ENCODE measurements at places on chromosomes 2 and 18. TPM values are rescaled to one million over a fixed set of nuclear protein-coding genes. Genes with fewer than 3 reads are reported as not detected.

The CTDP1 gene
- total RNA-seq: 26.5 TPM

The GMPPA gene
- 56.4 TPM for total RNA-seq

The OSR1 gene
- total RNA-seq: 19.5 TPM

The EPHA4 gene
- total RNA-seq: 6.4 TPM

The NCKAP1 gene
- 167 TPM for total RNA-seq

The KCNK3 gene
- total RNA-seq: under 0.01 TPM

The CFC1 gene
- total RNA-seq: not detected

The ATF2 gene
- total RNA-seq: 48.8 TPM

The TGFA gene
- 0.73 TPM for total RNA-seq

The SRD5A2 gene
- total RNA-seq: not detected

The CIB4 gene
- total RNA-seq: not detected

The KLHL30 gene
- 0.66 TPM for total RNA-seq

The RALB gene
- 90.6 TPM for total RNA-seq
